CD4-positive, alpha-beta T cell treated with Interleukin-10 for 1 hour (primary cell): ENCODE measurements at places on chromosomes 2 and 18.

DNA sequence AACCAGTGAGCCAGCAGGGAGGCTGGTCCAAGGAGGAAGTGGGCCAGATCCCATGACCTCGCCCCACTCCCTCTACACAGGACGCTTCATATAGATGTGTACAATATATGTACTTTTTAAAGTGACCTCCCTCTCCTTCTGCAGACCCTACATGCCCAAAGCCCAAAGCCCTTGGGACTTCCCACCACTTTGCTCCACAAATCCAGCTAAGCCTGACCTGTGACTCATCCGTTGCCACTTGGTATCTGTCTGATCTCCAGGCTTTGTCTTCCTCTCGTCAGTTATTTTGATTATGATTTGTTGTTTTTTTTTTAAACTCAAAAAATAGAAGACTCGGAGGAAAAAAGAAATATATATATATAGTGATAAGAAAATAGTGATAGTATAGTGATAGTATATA lies 470.8 kb downstream of the KCNJ3 start:
- DNase-seq: no peak

- DNase-seq: no peak
These were observed 120.1 kb downstream of the CACNB4 start for GRCh38 chr2:151978709-151979108.

GRCh38 chr2:105287692-105288091 lies 41.8 kb downstream of the TGFBRAP1 start:
- peak; percentile 27 for DNase-seq

- no peak for DNase-seq
These were observed 3.1 kb upstream of the FAM171B start for GRCh38 chr2:186690786-186691185.

DNA sequence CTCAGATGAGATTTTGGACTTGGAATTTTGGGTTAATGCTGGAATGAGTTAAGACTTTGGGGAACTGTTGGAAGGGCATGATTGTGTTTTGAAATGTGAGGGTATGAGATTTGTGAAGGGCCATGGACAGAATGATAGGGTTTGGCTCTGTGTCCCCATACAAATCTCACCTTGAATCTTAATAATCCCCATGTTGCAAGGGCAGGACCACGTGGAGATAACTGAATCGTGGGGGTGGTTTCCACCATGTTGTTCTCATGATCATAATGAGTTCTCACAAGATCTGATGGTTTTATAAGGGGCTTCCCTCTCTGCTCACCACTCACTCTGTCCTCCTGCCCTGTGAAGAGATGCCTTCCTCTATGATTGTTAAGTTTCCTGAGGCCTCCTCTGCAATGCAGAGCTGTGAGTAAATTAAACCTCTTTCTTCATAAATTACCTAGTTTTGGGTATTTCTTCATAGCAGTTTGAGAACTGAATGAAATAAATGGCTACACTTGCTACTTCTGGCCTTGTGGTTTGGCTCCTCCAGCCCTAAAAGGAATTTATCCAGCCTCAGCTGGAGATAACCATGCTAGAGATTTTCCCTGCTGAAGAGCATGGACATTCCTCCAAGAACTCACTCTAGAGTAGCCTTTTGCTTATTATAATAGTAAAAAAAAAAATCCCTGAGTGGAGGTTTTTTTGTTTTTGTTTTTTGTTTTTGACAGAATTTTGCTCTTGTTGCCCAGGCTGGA lies 144.3 kb upstream of the TFPI start:
- no peak for DNase-seq

- DNase-seq: peak; percentile 79
These were observed 20.7 kb upstream of the MREG start for GRCh38 chr2:216034065-216034464.

- DNase-seq: peak; percentile 36
These were observed 732.4 kb downstream of the RNF144A start for GRCh38 chr2:7649461-7650228.

GRCh38 chr18:22026889-22027288 lies 142.5 kb upstream of the GATA6 start:
- no peak for DNase-seq

GRCh38 chr2:235766278-235766677 lies 272.4 kb downstream of the AGAP1 start:
- DNase-seq: peak; percentile 53

DNA sequence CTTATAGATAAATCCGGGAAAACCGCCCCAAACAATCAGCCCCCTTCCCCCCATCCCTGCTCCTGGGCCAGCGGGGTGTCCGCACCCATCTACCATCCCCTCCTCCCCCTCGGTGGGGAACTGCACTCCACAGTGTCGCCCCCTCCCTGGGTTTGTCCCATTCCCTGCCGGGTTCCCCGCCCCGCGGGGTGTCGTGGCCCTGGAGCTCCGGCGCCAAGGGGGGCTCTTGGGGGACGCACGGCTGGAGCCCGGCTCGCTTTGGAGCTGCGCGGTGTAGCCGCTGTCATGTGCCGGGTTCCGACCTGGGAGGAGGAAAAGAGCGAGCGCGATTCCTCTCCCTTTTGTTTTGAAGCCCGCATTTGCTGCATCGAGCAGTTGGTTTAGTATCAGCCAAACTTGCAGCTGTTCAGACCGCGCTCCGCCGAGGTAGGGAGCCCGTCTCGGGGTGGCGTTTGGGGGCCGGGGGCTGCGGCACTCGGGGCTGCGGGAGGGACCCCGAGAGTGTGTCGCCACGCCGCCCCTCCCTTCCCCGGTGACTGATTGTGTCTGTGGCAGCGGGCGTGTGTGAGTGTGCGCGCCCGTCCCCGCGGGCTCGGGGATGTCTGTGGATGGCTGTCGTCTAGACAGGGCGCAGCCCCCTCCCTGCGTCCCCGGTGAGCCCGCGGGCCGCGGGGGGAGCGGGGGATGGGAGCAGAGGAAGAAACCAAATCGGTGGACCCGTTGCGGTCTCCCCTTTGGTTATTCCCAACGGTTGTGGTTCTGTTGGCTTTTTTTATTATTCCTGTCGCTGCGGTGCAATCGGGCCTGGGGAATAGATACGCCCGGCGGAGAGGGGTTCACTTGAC lies 797 bp downstream of the CTIF start:
- DNase-seq: peak; percentile 21

GRCh38 chr2:216405588-216405987 lies 6.7 kb upstream of the SMARCAL1 start:
- no peak for DNase-seq

DNA sequence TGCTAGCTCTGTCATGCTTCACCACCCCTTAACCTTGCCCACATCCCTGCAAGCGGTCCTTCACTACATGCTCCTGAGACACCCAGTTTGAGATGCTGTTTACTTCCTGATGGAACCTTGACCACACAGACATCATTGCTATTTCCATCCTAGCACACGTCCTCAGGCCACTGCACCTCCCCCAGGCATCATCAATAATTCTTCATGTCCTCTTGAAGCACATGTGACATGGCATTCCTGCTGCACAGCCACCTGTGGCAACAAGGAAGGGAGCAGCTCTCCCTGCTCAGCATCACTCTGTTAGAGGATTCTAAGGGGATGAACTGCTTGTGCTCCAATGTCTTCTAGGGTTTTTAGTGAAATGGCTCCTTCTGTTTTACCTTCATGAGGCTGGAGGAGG lies 26.1 kb upstream of the ST3GAL5 start:
- DNase-seq: no peak

- DNase-seq: peak; percentile 62
These were observed 144.1 kb downstream of the SMAD7 start for GRCh38 chr18:48806551-48807261.

- peak; percentile 62 for DNase-seq
These were observed at the start of gene OTX1 for GRCh38 chr2:63050334-63051041. OTX1 (plus strand) TSS chr2:63050830; CDS start chr2:63052991, 2,161 bp downstream.

GRCh38 chr2:5834501-5834900 lies 142.3 kb downstream of the SOX11 start:
- DNase-seq: no peak

GRCh38 chr2:105488285-105488684 lies 89.4 kb upstream of the FHL2 start:
- DNase-seq: no peak

DNA sequence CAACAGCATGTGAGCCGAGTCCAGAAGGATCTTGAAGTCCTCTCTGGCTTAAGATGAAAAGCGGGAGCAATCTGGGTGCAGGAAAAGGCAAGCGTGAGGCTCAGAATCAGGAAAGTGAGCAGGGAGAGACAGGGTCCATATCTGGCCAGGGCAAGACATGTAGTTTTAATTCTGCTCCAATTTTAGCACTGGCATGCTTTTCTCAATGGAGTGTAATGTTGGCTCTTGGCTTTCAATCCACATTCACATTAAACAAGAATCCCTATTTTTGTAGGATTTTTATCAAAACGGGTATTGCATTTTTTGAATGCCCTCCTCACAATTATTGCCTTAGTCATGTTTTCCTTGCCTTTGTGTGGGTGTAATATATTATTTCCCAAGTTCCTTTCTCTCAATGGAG lies 6.0 kb downstream of the SPATA3 start:
- DNase-seq: no peak

GRCh38 chr2:130776550-130776949 lies 21.2 kb downstream of the AMER3 start:
- no peak for DNase-seq

DNA sequence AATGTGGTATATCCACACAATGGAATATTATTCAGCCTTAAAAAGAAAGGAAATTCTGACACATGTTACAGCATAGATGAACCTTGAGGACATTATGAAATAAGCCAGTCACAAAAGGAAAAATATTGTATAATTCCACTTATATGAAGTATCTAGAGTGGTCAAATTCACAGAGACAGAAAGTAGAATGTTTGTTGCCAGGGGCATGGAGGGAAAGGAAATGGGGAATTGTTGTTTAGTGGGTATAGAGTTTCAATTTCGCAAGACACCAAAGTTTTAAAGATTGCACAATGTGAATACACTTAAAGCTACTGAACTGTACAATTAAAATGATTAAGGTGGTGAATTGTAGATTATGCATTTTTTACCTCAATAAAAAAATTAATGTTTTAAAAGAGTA lies 92.9 kb downstream of the TXNL1 start:
- no peak for DNase-seq

GRCh38 chr18:21452276-21452780 lies 148.2 kb downstream of the ESCO1 start:
- no peak for DNase-seq

GRCh38 chr2:27922842-27923241 lies 32.3 kb downstream of the BABAM2 start:
- no peak for DNase-seq

GRCh38 chr2:7567646-7568045 lies 650.4 kb downstream of the RNF144A start:
- peak; percentile 48 for DNase-seq

GRCh38 chr2:156452971-156453370 lies 16.8 kb downstream of the GPD2 start:
- DNase-seq: no peak

GRCh38 chr2:19747310-19748072 lies 154.3 kb downstream of the TTC32 start:
- no peak for DNase-seq

GRCh38 chr2:208101716-208102631 lies 22.4 kb downstream of the CRYGD start:
- no peak for DNase-seq

GRCh38 chr2:99450199-99450598 lies 39.6 kb downstream of the REV1 start:
- no peak for DNase-seq

- DNase-seq: no peak
These were observed 74.7 kb upstream of the ETAA1 start for GRCh38 chr2:67322353-67323001.

DNA sequence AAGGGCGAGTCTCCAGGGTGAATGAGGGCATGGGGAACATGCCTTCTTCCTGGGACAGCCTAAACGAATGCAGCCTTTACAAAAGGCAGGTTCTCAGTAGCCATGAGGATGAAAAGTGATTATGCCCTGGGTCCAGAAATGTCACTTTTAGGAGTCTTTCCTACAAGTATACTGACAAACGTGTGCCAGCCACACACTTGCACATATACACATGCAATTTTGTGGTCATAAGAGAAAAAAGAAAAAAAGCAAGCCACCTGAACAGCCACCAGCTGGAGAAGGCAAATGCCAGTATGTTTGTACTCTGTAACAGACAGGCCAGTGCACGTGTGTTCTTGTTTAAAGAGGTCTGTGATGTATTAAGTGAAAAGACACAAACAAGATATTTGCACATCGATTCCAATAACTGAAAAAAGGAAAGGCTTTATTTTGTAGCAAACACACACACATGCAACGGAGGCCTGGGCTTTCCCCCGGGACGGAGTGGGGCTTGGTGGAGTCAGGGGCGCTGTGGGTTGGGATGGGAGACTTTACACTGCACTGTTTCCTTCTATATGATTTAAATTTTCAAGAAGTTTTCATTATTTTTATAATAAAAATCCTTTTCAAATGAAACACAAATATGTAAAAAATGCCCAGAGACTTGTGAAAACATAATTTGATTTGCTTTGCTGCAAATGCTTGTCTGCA lies 108.4 kb downstream of the FAM210A start:
- DNase-seq: no peak

DNA sequence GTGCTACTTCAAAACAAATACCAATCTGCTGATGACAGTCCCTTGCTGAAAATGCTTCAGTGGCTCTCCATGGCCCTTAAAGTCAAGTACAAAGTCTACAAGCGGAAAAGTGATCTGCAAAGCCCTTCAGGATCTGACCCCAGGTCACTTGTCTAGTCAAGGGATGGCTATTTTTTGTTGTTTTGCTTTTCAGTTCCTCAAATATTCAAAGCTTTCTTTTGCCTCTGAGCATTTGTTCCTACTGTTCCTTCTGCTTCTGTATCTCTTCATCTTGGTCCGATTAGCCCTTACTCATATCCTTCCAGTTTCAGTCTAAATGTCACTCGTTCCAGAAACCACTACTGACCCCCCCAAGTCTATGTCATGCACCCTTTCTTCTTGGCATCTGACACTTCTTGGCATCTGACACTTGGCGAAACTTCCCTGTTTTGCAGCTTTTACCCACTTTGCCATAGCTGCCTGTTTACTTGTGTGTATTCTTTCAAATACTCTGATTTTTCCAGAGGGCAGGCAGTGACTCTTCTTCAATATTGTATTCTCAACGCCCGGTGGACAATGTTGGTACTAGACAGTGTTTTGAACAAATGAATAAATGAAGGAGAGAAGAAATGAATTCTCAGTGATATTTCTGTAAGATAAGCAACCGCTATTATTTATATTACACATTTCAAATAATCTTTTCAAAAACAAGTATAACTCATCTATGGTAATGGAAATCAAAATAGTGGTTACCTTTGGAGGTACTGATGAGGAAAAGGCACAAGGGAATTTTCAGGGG lies 175.9 kb upstream of the FN1 start:
- no peak for DNase-seq
